ENCODE measurements at places on chromosomes 12 and 14.
A peak's percentile ranks its signal among the peaks of the same experiment; 100 is the strongest.

- DNase-seq: no peak
Measured at GRCh38 chr14:88775532-88775931, 17.2 kb downstream of the EML5 start.

DNA sequence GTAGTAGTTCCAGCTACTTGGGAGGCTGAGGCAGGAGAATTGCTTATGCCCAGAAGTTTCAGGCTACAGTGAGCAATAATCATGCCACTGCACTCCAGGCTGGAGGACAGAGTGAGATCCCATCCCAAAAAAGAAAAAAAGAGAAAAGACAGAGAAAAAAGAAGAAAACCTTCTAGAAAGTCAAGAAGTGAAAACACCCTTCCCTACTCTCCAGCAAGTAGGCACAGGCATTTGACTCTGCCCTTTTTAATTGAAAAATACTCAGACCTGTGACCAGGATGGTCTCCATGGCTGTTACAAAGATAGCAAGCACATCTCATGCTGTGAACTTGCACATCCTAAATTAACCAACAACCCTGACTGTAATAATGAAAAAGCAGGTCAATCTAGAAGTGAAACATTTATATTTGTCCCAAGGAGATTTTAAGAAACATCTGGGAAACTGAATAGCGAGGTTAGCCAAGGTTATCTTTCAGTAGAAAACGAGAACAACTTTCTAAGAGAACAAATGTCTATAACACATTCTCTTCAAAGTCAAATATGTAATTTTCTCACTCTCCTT, 2.0 kb downstream of the TMTC1 start:
- DNase-seq: no peak

GRCh38 chr14:100773331-100774163, 46.9 kb downstream of the DLK1 start:
- DNase-seq: no peak

GRCh38 chr12:30989754-30990153, 63.2 kb downstream of the TSPAN11 start:
- no peak for DNase-seq

GRCh38 chr12:27577688-27578087, 53.7 kb downstream of the PPFIBP1 start:
- DNase-seq: no peak

- no peak for DNase-seq
Measured at GRCh38 chr12:50685641-50686040, 78.3 kb upstream of the ATF1 start.

DNA sequence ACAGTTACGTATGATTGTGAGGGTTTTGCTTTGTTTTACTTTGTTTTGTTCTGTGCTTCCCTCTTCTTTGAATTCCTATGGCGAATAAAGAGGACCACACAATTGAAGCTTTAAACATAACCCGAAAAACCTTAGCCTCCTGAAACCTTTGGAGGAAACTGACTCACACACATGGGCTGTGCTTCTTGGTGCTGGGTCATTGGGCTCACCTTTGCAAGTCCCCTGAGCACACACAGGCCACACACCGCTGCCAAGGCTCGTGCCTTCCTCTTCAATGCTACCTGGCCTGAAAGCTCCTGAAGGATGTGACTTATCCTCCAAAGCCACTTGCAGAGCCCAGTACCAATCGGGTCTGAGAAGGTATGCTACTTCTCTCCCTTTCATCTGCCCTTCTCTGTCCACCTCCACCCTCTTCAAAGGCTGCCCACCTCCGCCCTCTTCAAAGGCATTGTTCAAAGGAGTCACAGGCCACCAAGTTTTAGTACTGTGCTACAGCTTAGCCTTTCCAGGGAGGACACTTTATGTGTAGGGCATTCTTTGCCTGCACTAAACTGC, 114.6 kb downstream of the FOXN3 start:
- DNase-seq: no peak

- DNase-seq: no peak
Measured at GRCh38 chr12:75196865-75197264, 12.8 kb downstream of the KCNC2 start.

GRCh38 chr14:43313719-43314118, 1193.4 kb downstream of the FSCB start:
- no peak for DNase-seq

DNA sequence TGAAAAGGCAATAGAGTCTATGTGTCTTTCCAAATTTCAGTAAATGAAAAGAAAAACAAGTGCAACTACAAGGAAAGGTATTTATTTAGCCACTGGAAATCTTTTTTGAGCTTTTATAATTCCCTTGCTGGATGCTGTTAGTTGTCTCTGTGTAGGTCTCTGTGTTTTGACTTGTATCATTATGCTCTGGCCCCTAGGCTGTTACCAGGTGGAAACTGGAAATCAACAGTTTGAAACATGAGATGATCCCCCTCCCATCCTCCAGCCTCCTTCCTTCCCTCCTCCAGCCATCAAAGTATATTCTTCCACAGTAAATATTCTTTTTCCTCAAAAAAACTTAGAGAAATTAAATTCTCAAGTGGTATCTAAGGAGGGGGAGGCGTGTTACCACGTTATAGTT, 934 bp upstream of the DCN start:
- no peak for DNase-seq

- DNase-seq: no peak
Measured at GRCh38 chr14:55762595-55763232, 182.7 kb downstream of the KTN1 start.

DNA sequence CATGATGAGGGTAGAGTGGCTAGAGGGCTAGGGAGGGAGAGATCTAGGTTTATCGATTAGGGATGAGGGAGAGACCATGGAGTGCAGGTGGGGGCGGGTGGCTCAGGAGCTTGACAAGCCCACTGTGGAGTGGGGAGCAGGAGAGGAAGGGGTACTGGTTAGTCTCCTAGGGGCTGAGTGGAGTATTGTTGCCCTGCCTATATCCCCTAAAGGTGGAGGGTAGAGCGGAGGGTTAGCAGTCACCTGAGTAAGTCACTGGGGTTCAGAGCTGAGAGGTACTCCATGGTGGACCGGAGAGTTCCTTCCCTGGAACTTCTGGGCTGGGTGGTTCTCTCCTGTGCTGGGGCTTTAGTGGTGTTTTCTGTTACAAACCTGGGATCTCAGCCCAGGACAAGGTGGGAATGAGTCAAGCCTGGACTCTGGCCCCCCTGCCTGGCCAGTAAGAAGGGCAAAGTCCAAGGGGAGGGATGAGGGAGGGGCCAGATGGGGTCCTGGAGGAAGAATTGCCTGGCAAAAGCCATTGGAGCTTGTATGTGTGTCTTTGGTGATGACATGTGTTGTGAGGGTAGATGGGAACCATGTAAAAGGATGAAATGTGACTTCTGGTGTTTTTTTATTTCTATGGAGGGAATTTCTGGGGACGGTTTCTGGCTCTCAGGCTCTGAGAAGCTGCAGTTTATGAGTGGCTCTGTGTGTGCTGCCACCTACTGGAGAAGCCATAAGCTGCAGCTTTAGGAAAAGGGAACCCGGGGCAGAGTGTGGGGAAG, at the start of gene CIDEB:
TSS of gene CIDEB (minus strand) at position 403 of the 767 bp plus-strand sequence. CDS start at position 284, 119 bp downstream.
- DNase-seq: peak; percentile 80

GRCh38 chr14:105525861-105526775, at the start of gene TMEM121:
Gene TMEM121 (plus strand): TSS chr14:105526583. CDS start chr14:105528835, 2,252 bp downstream.
- DNase-seq: peak; percentile 76

DNA sequence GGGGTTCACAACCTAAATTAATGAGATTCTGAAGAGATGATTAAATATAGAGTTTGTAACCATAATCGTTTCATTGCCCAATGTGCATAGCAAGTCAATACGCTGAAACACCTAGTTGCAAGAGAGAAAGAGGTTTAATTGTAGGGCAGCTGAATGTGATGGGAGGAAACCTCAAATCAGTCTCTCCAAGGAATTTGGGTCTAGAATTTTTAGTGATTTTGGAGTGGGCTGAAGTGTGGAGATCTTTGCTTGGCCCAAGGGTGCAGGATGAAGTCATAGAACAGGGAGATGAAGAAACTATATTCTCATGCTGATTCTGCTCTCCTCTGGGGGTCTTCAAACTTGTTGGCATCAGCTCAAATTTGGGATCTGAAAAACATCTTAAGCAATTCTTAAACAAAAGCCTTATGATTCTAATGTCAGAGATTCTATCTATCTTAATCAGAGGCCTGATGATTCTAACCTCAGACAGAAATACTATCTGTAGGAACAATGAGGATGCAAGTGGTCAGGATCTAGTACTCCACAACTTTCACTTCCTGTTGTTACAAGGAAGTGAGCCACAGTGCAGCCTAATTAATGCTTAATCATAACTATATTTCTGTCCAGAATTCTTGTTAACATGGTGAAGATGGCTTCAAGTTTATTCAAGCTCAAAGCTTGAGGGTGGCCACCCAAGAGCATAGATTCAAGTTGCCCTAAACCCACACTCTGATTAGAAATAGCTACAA, 80.2 kb upstream of the FUT8 start:
- DNase-seq: no peak

- no peak for DNase-seq
Measured at GRCh38 chr12:114984634-114985061, 300.7 kb upstream of the TBX3 start.

DNA sequence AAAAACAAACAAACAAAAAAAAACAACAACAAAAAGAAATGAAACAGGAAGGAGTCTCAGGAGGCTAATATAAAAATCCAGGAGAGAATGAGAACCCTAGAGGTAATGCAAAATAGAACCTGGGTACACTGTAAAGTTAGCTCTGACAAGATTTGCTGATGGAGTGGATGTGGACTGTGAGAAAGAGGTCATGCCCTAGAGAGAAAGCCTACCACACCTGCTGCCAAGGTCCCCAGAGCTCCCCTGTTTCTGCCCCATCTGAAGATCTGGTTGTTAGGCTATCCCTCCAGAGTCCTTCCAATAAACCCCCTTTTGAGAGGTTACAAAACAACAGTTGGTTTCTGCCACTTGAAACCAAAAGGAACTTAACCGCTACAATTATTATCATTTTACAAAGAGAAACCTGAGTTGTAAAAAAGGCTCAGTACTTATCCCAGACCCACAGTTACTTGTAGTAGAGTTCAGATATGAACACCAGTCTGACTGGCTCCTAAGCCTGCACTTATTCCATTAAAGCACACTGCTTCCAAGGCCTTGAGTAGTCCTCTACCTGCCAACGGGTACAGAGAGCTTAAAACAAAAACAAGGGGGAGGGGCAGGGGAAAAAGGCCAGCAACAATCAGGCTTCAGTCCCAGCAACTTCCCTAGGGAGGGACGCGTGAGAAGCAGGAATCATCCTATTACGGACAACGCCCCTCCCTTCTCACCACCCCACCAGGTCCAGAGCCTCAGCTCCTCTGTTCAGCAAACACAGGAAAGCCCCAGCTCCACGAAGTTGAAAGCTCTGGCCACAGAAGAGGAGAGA, 27.7 kb downstream of the PPP1R13B start:
- DNase-seq: peak; percentile 13

GRCh38 chr12:115160271-115161128, 476.5 kb upstream of the TBX3 start:
- no peak for DNase-seq

DNA sequence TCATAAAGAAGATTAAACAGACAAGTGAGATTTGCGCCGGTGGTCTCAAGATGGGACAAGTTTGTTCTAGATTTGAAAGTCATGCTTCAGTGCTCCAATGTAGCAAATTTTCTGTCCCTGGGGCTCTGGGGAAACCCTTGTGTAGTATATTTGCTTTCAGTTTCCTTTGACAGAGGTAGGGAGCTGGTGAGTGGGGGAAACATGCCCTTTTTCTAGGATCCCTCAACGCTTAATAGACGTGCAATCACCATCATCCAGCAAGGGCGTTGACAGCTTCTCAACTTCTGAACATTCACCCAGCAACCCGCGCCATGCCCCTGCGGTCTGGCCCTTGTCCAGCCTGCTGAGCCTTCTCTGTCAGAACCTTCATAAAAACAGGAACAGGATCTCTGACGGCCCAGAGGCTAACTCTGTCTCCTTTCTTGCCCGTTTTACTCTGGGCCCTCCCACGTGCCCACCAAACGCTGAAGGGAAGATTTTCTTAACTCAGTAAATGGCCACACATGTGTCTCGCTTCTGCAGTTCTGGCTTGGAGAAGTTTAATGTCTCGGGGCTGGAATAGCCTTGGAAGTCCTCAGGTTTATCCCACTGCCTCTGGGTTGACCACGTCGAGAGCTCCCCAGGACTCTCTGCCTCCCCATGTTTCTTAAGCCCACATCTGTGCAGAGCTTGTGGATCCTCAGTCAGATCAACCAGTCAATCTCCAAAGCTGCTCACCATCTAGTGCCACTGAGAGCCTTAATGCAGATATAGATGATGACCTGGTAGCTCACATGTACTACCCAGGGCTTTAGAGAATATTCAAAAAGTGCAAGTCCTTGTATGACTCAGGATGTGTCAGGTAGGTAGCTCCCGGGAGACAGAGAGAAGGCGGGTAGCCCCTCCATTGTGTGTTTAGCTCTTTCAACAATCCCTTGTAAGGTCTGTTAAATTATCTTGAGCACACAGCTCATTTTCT, 58.1 kb upstream of the CCND2 start:
- DNase-seq: no peak

DNA sequence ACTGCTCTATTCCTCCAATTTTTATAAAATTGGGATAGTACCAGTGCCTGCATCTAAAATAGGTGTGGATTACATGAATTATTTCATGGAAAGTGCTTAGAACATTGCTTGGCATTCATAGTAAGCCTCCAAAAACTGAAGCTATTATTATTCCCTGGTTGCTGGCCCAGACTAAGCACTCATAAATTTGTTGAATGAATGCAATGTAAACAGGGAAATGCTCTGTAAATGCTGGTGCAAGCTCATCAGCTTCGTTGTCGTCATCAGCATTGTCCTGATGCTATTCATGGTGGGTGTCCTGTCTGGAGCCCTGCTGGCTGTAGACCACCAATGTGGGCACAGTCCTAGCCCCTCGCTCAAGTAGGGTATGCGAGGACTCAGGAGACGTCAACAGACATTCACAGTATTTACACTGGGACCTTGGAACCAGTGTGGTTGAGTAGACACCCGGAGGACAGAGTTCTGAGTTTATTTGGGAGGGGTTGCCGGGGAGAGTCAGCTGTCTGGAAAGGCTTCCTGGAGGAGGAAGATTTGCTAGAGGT, 16.5 kb downstream of the BDKRB2 start:
- DNase-seq: peak; percentile 51

DNA sequence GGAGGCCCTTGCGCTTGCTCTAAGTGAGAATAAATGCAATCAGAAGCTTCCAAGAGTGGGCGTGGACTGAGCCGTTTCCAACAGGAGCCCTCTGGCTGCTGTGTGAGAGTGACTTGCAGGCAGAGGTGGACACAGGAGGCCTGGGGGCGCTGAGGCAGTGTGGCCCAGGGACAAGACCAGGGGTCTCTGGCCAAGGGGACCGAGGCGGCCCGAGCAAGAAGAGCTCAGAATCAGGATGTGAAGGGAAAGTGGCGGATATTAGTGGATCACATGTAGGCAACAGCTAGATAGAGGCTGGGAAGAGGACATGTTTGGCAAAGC, 8.6 kb downstream of the RIMBP2 start:
- no peak for DNase-seq

DNA sequence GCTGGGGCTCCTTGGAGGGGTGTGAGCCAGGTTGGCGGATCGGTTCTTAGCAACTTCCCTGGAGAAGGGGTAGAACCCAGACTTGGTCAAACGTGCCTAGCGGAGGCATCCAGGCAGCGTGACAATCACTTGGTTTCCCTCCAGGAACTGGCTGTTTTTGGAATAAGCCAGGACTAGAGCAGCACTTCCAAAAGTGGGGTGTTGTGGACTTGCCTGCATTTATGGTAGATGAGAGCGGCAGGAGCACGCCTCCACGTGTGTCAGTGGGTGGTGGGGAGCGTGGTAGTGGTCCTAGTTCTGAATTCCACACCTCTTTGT, 2.8 kb downstream of the PRMT8 start:
- no peak for DNase-seq
